ENCODE measurements at places on chromosomes 12 and 14.

GRCh38 chr12:22396735-22397134 lies 62.2 kb upstream of the ST8SIA1 start:
- no peak for DNase-seq

GRCh38 chr12:66899588-66899987 lies 220.7 kb upstream of the GRIP1 start:
- no peak for DNase-seq

GRCh38 chr14:88825078-88825458 lies 617 bp downstream of the TTC8 start:
- no peak for DNase-seq

GRCh38 chr14:21322716-21323115 lies 42.8 kb downstream of the RPGRIP1 start:
- DNase-seq, result no peak

GRCh38 chr12:114744691-114745090 lies 60.7 kb upstream of the TBX3 start:
- DNase-seq, result no peak

- DNase-seq, result no peak
These were observed 16.5 kb downstream of the KRT85 start for GRCh38 chr12:52350786-52351185.

DNA sequence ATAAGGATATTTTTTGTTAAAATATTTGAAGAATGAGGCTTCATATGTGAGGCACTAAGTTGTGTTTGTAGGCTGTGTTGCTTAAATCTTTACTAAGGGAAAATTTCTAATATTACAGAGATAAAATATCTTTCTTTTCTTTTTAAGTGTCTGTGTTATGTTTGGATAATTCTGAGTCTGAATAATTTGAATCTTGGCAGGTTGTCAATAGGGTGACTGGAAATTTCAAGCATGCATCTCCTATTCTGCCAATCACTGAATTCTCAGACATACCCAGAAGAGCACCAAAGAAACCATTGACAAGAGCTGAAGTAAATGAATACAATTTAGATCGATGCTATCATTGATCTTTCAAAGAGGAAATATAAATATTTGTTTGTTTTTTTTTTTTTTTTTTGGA lies 29.4 kb downstream of the TMPO start:
- no peak for DNase-seq

- DNase-seq, result no peak
These were observed 145.6 kb upstream of the NAV3 start for GRCh38 chr12:77685112-77685511.

- no peak for DNase-seq
These were observed 77.5 kb upstream of the C14orf180 start for GRCh38 chr14:104502060-104502459.

DNA sequence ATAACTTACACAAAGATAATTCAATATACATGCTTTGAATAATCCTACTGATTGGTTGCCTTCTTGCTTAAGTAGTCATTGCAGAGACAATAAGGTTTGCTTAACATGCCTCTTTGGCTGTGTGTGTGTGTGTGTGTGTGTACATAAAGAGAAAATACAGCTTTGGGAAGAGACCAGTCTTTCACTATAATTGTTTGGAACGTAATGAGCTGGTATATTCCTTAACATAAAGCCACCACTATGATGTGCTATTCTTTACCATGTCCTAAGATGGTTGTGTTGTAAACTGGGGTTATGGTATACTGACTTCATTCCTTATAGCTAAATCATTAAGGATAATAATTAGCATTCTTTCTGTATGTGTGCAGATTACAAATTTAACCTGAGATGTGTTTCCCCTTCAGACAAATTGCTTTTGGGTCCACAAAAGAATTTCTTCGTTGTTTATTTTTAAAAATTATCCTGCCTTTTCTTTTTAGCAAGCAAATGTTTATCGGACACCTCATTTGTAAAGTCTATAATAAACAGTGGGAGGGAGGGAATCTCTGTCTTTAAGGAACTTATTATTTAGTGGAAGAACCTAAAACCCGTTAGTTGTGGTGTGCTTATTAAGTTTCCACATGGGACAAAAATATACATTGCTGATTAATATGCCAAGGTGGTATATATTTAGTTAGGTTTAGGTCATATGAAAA lies 74.4 kb downstream of the TMX1 start:
- no peak for DNase-seq

DNA sequence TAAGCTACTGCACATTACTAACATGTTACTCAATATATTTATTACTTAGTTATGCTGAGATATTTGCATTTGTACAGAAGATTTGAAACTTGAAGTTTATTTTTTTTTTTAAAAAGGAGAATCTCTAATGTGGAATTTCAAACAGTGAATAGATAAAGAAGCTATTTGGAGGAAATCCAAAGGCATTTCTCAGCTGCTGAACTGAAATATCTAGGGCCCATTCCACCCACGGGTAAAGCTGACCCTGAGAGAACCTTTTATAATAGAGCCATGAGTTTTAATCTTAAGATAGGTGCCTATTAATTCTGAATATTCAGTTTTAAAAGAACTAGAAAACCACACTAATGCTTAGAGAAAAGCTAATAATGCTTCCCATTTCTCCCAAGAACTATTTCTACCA lies 225.4 kb upstream of the CAND1 start:
- no peak for DNase-seq

GRCh38 chr12:109961612-109962011 lies 34.6 kb downstream of the GIT2 start:
- DNase-seq, result no peak

GRCh38 chr14:33271216-33271615 lies 332.5 kb downstream of the NPAS3 start:
- no peak for DNase-seq

- DNase-seq, result no peak
These were observed 46.6 kb downstream of the SUSD6 start for GRCh38 chr14:69657950-69658355.

DNA sequence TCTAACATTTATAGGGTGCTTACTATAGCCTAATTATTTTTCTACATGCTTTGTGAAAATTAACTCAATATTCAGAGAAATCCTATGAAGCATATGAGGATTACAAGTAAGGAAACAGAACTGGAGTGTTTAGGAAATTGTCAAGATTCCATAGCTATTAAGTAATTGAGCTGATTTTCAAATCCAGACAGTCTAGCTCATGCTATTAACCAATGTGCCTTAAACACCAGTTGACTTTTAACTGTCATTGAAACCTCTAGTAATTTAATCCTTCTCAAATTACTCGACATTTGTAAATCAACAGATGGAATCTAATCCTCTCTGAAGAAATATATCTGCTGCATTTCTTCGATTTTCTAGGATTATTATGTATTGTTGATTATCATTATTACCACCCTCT lies 488.9 kb downstream of the MDGA2 start:
- DNase-seq, result no peak

GRCh38 chr12:32181498-32182175 lies 75.0 kb downstream of the BICD1 start:
- no peak for DNase-seq

DNA sequence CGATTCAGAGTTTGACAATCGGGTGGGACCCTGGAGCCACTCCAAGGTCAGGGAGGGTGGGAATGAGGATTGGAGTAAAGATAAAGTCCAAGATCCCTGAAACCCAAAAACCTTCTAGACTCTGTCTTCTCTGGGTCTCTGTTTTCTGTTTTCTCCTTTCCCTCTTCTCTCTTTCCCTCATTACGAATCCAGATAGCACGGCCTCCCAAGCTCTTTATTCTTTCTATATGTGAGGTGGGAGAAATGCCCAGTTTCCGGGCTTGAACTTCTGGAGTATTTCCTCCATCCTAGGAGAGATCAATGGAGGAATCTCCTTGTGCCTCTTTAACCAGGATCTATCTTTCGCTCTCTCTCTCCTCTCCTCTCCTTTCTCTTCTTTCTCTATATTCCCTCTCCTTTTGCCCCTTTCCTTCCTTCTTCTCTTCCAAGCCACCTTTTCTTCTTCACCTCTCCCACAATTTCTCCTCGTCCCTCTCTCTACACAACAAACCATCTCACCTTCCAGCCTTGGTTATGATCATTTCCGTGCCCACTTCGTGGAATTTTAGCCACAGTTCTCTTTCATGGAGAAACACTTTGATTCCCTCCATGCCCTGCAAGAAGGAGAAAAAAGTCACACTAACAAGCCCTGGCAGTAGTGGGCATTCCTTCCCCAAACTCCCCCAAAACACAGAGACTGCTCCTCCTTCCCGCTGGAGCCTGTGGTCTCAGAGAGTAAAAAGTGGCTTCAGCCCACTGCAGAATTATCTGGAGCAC lies 4.4 kb downstream of the TBX5 start:
- no peak for DNase-seq

DNA sequence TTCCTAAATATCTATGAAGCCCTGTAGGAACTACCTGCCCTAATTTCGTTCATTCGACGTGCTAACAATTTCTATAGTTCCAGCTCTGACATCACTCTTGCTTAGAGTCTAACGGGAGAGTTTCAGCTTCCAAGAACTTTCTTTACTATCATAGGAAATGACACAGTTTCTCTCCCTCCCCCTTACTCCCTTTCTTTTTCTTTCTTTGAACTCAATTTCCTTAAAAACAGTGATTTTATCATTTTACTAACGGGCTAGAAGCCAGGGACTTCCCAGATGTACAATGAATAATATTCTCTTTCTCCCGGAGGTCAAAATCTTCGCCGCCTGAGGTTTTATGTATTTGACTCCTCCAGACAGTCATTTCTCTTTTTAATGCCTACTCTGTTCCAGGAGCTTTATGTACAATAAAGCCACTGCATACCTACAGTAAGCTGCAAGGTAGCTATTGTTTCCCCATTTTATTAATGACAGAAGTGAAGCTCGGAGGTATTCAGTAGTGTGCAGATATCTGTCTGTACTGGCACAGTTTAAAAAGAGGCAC lies 15.7 kb downstream of the SMCO2 start:
- DNase-seq, result no peak

- DNase-seq, result no peak
These were observed 13.1 kb upstream of the LGR5 start for GRCh38 chr12:71426300-71427047.

DNA sequence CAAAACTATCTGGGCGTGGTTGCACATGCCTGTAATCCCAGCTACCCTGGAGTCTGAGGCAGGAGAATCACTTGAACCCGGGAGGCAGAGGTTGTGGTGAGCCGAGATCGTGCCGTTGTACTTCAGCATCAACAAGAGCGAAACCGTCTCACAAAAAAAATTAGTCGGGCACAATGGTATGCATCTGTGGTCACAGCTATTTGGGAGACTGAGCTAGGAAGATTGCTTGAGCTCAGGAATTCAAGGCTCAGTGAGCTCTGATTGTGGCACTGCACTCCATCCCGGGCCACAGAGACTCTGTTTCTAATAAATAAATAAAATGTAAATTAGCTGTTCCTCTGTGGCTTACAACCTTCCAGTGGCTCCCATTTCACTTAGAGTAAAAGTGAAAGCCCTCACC lies 28.0 kb downstream of the RCOR1 start:
- no peak for DNase-seq

GRCh38 chr12:120862664-120863063 lies 41.5 kb downstream of the SPPL3 start:
- no peak for DNase-seq

- DNase-seq, result no peak
These were observed 248.4 kb upstream of the CCDC196 start for GRCh38 chr14:66237741-66238140.

GRCh38 chr12:76024942-76025600 lies 6.5 kb downstream of the PHLDA1 start:
- no peak for DNase-seq

GRCh38 chr14:34227834-34228649 lies 234.0 kb downstream of the SPTSSA start:
- DNase-seq, result peak; percentile 47

DNA sequence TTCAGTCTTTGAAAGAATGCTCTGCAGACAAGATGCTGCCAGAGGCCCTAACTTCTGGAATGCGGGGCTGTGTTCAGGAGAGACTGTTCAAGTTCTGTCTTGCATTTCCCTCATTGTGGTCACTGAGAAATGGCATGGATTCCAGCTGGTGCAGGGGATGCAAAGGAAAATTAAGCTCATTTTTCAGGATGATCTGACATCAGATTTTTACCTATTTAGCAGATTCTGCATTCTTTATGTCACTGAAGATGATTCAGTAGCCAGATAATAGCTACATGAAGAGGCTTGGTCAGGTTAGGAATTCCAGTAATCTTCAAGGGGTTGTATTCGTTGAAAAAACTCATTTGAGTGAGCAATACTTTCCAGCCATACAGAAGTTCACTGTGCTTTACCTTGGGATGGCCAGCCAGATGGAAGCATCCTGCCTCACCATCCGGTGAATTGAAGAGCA lies 16.1 kb upstream of the MFAP5 start:
- DNase-seq, result no peak
